ENCODE measurements at places on chromosomes 3 and 15. TPM values are rescaled to one million over a fixed set of nuclear protein-coding genes. Genes with fewer than 3 reads are reported as not detected.

GRCh38 chr3:98038876-98039275 lies 3.8 kb upstream of the GABRR3 start:
- DNase-seq, result no peak

The HESX1 gene
- total RNA-seq, result 50.6 TPM

The ERICH6 gene
- total RNA-seq, result not detected

GRCh38 chr3:95797081-95797480 lies 1017.3 kb upstream of the EPHA6 start:
- no peak for DNase-seq

DNA sequence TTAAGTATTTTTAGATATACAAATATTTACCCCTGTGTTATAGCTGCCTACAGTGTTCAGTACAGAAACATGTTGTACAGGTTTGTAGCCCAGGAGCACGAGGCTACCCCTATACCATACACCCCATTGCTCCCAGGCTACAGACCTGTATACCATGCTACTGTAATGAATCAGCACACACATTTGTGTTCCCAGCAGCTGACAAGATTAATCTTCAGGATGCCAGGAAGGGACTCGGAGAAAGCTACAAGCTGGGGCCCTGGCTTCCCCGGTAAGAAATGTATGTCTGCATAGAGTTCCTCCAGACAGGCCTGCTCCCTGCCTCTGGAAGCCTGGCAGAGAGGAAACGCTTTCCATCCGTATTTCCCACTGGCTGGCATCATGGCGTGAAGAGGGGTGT lies 136.5 kb downstream of the XXYLT1 start:
- DNase-seq, result no peak

Measured in neural progenitor cell (in vitro differentiated cells).